Sigmoid colon (tissue), 7 donors: ENCODE measurements at places on chromosomes 6 and 20. TPM values are rescaled to one million over a fixed set of nuclear protein-coding genes. Genes with fewer than 3 reads are reported as not detected.

- no peak for DNase-seq
- H3K36me3 ChIP-seq, result no peaks in the 10 kb centered on the region
- H3K4me1 ChIP-seq, result no peaks in the 10 kb centered on the region
- no peak overlapping the region for H3K4me3 ChIP-seq
- no peaks in the 10 kb centered on the region for H3K27me3 ChIP-seq
Observed at GRCh38 chr6:46098678-46099077, 31.1 kb upstream of the ENPP4 start.

- H3K4me1 ChIP-seq, result no peaks in the 10 kb centered on the region
- H3K27ac ChIP-seq, result no peak overlapping the region
- H3K27me3 ChIP-seq, result peaks cover 11% of the 10 kb centered on the region
- no peak overlapping the region for H3K4me3 ChIP-seq
Observed at GRCh38 chr6:109977791-109978173, 329 bp upstream of the GPR6 start.

DNA sequence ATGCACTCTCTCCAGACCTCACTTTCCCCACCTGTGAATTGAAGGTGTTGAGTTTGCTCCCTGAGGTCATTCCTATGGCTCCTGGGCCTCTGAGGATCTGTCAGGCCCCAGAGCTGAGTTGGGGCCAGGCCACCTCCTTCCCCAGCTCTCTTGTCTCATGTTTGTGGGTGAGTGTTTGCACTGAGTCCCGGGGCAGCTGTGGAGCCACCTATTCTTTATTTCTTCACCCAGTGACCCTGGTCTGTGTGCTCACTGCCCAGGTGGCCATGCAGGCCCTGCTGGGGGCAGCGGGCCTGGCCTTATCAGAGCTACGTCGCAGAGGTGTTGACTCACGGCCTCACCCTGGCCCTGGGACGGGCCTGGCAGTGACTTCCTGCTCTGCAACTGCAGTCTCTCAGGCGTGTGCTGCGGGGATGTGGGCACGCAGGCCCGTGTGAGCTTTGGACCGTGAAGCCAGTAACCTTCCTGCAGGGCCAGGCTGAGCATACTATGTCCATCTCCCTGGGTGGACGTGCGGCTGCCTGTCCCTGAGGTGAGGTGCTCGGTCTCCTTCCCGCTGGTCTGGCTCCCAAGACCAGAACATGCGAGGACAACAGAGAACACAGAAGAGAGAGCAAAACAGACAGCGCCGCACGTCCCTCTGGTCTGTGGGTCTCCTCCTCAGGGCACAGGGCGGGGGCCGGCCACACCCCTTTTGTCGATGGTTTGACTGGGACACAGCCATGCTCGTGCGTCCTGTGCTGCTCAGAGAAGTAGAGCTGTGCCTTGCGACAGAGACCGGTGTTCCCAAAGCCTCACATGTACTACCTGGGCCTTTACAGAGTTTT, 12.1 kb downstream of the TMEM181 start:
- H3K36me3 ChIP-seq, result no peaks in the 10 kb centered on the region
- DNase-seq, result no peak
- no peaks in the 10 kb centered on the region for H3K4me1 ChIP-seq
- H3K27me3 ChIP-seq, result no peaks in the 10 kb centered on the region
- no peak overlapping the region for H3K27ac ChIP-seq
- no peak overlapping the region for H3K4me3 ChIP-seq

- no peak for DNase-seq
- H3K36me3 ChIP-seq, result no peaks in the 10 kb centered on the region
- no peak overlapping the region for H3K4me3 ChIP-seq
- no peaks in the 10 kb centered on the region for H3K4me1 ChIP-seq
- no peak overlapping the region for H3K27ac ChIP-seq
Observed at GRCh38 chr6:113968472-113968871, 2.5 kb downstream of the HDAC2 start.

Gene SLC4A11
- total RNA-seq, result not detected

Gene SMOC2
- total RNA-seq, result 23.9 TPM
